ENCODE measurements at places on chromosomes 7 and 10.

DNA sequence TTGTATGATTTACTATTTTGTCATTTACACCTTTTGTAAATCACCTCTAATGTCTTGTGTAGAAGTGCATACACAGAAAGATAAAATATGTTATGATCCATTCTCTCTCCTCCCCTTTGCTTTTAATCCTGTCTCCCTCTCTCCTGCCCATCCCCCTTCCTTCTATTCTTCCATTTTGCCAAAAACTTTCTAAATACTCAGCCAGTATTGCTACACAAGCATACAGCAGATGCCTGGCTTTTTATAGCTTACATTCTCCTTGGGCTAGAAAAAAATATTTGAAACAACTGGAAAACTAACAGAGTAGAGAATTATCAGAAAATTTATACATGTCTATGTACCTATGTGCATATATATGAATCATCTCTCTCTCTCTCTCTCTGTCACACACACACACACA, 308.7 kb upstream of the BMPER start:
- peak; percentile 20 for DNase-seq

GRCh38 chr10:1290071-1290471, 233.9 kb downstream of the WDR37 start:
- no peak for DNase-seq

- DNase-seq = peak; percentile 50
These were observed 47.2 kb upstream of the RHEB start for GRCh38 chr7:151566897-151567320.

GRCh38 chr7:74018246-74018895, 9.6 kb upstream of the ELN start:
- DNase-seq = no peak

DNA sequence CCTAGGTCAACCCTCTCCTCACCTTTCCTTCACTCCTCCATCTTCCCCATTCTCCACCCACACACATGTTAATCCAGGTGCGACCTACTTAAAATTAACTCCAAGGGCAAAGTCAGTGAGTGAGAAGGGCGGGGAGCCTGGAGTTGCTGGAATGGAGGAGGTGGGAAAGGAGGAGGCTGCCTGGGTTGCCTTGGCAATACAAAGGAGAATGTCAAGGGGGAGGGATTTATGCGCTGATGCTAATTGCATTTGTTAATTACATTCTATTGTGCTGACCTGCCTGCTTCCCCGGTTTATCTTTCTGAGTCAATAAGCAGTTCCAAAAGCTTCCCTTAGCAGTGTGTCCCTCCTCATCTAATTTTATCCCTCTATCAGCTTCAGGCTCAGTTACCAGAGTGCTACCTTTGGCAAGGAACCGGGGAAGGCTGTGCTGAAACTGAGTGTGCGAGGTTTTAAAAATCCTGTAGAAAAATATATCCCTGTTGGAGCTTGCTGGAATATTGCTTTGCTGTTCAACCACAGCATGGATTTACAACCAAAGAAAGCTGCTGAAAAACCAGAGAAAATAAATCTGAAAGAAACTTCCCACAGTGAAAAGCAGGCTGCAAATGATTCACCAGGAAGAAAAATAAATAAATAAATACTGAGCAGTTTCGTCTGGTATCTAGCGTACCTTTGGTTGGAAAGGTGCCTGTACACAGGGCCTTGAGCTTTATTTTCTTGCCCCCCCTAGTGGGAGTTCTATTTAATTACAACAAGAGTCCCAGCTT, 113.2 kb upstream of the DGKB start:
- peak; percentile 62 for DNase-seq

DNA sequence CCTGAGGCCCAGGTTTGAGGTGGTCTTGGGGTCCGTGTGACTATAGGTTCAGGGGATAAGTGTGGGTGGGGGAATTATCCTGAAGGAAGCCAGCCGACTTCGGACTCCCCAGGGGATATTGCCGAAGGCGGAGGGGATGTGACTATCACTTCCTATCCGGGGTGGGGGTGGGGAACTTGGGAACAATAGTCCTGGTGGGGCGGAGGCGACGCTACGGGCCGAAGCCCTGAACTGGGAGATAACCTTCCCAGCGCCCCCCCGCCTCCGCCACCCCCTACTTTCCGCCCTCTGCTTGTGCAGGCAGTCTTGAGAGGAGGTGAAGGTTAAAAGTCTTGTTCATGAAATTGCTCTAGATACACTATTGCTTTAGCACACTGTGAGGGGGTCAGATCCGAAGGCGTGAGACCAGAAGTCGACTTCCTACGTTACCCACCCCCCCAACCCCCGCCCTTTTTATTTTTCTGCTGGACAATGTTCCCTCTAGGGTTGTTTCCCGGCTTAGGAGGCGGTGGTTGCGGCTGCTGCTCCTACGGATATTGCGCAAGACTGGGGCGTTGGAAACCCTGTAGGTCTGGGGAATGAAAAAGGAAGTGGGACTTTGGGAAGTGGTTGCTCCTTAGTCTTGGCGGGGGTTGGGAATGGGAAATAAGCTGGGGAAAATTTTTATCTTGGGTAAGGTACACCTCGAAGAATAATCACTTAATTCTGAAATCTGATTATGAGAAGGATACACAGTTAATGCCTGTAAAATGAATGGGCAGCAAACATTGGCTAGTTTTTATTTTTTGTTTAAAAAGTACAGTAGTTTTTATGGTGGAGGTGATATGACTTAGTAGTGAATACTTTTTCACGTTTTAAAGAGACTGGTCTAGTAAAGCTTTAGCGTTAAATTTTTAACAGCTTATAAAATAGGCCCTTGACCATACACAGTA, 1.5 kb downstream of the PTPN12 start:
- peak; percentile 86 for DNase-seq

- DNase-seq = no peak
These were observed 107.4 kb downstream of the SH3PXD2A start for GRCh38 chr10:103748020-103748419.

GRCh38 chr7:101795461-101795860, 22.0 kb upstream of the CUX1 start:
- no peak for DNase-seq

- DNase-seq = no peak
These were observed 2.9 kb upstream of the CDK14 start for GRCh38 chr7:90593205-90593604.

DNA sequence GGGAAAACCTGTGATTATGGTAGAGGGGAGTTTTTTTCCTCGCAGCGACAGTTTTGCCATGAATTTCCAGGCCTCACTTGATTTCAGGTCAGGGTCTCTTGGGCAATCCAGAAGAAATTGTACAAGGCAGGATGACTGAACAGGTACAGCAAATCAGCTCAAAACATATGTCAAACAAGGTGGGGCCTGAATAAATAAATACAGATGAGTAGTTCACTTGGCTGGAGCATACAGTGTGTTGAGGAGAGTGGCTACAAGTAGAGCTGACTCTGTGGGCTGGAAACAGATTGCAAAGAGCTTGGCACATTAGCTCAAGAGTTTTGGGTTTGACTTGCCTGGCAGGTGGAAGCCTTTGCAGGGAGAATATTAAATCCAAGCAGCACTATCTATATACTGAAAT, 15.0 kb downstream of the GIMAP8 start:
- DNase-seq = no peak

DNA sequence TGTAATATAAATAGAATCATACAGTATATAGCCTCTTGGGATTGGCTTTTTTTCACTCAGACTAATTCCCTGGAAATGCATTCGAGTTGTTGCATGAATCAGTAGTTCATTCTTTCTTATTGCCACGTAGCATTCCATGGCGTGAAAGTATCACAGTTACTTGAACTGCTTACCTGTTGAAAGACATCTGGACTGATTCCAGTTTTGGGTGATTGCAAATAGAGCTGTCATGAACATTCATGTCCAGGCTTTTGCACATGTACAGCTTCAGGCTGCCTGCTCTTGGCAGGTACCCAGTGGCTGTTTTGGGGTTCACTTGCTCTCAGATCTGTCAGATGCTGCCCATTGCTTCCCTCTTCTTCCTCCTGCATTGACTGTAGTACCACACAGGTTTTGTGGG, 54.9 kb downstream of the LRGUK start:
- no peak for DNase-seq

DNA sequence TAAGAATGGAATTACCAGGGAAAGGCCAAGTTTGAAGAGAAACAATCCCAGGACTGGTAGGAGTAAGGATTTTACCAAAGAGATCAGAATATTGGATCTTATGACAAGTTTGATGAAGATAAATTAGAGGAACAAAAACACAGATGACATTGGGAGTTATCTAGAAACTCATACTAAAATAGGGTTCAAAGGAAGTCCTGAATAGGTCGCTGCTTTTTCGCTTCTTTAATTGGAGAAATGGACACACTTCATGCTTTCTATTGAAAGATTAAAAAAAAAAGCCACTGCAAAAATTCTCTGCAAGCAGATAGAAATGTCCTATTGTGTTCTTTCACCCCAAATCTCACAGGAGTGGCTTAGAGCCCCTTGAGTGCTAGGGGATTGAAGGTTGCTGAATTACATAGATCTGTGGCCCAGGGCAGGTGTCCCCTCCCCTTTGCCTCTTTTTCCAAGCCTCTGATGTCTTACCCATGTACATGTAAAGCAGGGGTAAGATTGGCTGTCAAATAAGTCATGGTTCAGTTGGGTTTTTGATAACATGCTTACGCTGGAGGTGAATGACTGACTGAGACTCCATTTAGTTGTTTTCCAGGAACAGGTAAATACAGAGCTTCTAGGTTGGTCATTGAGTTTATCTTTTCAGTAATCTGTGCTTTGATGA, 152.0 kb downstream of the OR13A1 start:
- DNase-seq = no peak

DNA sequence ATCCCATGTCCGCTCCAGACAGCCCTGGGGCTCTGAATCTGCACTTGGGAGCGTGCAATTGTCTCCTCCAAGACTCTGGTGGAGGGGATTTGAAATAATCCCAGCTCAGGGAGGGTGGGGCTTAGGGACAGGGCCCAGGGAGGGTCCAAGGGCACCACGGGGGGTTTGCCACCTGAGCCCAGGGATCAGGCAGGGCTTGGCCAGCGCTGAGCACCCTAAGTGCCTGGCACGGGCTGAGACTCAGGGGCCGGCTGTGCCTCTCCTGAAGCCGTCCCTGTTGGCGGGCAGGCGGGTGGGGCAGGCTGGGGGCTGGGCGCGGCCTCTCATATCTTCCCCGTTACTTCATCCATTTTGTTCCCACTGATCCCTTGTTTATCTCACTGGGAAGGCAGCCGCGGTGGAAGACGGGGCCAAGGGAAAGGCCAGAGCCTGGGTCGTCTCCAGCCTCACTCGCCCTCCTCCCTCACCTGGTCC, 41.8 kb upstream of the ELN start:
- no peak for DNase-seq

GRCh38 chr10:68633816-68634466, 73.8 kb downstream of the TET1 start:
- no peak for DNase-seq

- no peak for DNase-seq
These were observed 16.4 kb upstream of the ADD3 start for GRCh38 chr10:109991266-109991855.

DNA sequence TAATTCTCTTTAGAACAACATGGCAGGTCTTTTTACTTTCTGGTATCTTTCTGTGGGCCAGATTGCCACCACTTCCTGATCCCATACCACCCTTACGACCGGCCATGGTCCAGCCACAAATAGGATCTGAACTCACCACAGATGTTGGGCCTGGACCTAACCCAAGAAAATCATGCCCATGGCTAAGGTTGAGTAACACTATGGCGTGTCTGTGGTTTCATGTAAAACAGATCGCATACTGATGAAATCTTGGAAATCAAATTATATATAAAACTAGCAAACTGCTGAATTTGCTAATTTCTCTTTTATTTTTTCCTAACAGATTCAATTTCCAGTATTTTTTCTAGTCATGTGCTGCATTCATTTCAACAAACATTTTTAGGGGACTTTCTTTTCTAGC, 77.2 kb downstream of the CH25H start:
- peak; percentile 63 for DNase-seq

DNA sequence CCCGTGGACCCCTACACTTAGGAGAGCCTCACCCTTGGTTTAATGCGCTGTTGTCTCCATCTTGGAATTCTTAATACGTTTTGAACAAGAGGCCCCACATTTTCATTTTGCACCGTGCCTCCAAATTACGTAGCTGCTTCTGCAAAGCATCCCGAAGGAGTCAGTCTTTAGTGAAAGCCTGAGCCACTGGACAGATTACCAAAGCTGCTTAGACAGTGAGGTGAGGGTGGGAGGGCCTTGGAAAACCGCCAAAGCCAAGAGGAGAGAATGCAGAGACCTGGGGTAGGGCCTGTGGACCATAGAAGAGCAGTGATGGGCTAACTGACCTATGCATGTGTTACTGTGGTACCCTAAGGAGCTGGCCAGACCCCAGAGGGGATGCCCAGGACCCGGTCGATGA, 4.2 kb upstream of the TCAF1 start:
- no peak for DNase-seq

- peak; percentile 84 for DNase-seq
These were observed 537 bp upstream of the MRPS24 start for GRCh38 chr7:43869867-43870240.

GRCh38 chr10:44921506-44921905, 10.4 kb downstream of the TMEM72 start:
- no peak for DNase-seq

- no peak for DNase-seq
These were observed 65.3 kb upstream of the WAC start for GRCh38 chr10:28467615-28468014.

DNA sequence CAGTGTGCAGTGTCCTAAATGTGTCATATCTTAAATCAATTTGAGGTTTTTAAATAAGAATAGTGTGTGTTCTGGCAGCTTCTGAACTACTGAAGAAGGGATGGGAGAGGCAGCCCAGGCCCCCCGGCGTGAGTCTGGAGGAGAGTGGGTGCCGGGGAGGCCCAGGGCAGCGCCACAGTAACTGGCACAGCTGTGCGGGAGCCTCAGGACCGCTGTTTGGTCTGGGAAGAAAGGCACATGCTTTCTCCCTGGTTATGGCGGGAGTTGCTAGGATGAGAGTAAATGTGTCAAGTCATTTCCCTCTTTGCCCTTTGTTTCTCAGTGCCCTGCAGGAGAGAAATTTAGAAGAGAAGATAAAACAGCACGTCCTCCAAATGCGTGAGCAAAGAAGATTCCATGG, 31.9 kb upstream of the PWWP2B start:
- no peak for DNase-seq

DNA sequence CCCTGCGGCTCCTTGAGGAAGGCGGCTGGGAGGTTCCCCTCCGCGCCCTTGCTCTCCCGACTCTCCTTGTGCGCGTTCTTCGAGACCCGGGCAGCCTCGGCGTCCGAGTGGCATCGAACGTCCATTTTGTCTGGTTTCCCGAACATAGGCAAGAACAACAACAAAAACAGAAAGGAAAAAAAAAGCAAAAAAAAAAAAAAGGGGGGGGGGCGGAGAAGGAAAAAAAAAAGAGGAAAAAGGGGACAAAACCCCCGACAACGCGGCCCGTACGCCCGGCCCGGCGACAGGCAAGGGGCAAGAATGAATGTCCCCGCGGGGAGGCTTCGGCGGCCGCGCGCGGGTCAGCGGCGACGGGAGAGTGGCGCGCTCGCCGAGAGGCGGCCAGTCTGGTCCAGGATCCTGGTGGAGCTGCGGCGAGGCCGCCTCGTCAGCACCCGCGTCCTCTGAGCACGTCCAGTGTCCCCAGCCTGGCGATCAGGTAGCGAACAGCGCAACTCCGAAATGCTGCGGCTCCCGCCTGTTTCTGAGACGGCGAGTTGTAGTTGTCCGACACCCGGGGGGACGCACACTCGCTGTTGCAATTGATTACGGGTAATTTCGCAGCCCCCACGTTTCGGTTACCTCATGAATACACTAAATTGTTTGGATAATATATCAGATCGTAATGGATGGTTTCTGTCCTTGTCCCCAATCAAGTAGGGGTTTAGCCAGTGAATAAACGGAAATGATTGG, at the start of gene VAX1:
Gene VAX1, minus strand, starts transcription at position 360 of the 732 bp plus-strand sequence. Its CDS starts 214 bp downstream, at position 146.
- no peak for DNase-seq

GRCh38 chr7:100072462-100072861, 9.1 kb downstream of the ZNF3 start:
- DNase-seq = no peak
